ENCODE measurements at places on chromosomes 13 and 19.

GRCh38 chr13:83613524-83613923 lies 268.8 kb downstream of the SLITRK1 start:
- no peak for DNase-seq

DNA sequence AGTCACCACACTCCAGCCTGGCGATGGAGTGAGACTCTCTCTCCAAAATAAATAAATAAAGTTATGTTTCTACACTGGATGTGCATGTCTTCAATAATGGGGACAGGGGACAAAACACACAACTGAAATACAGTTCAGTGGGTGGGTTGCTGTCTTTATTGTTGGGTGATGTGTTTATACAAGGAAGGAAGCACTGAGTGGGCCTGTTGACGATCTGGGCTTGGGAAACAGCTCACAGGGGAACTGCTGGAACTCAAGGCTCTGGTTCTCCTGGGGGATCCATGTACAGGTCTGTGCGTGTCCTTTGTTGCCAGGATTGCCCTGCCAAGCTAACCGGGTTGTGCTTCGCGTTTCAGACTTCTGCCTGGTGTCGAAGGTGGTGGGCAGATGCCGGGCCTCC lies 18.9 kb downstream of the SPINT2 start:
- no peak for DNase-seq

DNA sequence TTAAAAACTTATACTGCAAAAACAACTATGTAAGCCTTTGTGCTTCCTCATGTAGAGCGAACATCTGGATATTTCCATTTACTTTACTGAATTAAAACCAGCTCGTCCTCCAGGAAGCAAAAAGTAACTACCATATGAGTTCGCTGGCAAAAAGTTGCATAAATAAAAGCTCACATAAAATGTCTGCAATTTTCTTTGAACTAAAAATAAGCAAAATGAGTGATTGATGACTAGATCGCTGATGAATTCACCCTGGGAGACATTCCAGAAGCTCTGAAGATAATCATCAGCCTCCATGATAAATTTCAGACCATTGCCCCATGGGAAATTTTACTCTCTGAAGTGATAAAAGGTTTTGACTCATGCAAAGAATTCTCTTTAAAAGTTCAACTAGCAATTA lies 67.3 kb upstream of the SACS start:
- DNase-seq, result no peak

DNA sequence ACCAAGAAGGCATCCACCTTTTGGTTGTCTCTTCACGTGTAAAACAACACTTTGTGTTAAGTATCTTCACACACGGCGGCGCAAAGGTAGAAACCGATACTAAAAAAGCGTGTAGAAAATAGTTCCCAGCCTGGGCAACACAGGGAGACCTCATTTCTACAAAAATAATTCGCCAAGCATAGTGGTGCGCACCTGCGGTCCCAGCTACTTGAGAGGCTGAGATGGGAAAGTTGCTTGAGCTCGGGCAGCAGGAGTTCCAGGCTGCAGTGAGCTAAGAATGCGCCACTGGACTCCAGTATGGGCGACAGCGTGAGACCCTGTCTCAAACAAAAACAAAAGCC lies 573 bp upstream of the ERCC5 start:
- DNase-seq, result no peak

DNA sequence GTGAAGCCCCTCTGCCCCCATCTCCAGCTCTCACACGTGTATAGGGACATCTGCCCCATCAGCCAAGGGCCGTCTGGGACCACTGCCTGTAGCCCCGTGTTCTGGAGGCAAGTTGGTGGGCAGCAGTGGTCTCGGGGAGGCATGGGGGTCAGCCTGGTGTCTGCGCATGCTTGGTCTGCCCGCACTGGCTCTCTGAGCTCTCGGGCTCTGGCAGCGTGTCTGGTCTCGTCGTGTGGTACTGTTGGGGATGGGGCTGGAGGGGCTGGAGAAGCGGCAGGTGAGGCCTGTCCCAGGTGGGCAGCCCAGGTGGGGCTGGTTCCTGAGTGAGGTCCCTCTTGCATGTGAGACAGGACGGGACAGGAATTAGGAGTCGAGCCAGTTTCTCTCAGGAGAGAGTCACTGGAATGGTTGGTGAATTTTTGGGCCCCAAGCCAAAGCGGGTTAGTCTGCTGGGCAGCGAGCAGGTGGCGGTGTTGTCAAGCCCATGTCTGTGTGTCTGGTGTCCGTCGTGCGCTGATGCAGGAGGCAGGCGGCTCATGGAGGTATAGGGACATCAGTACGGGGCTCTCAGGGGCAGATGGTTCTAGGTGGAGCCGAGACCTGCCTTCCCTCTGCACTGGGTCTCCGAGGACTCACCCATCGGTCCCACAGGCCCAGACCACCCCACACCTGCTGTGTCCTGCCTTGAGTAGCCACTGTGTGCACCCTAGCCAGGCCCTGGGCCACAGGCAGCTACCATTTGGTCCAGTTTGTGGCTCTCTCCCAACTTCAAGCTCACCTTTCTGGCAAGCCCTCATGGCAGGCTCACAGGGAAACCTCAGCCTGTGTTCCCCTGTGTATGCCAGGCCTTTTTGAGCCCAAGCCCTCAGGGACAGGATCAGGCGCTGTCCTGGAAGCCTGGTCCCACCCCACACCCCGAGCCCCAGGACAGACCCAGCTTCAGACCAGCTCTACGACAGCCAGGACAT lies 18.2 kb downstream of the COMP start:
- DNase-seq, result no peak

DNA sequence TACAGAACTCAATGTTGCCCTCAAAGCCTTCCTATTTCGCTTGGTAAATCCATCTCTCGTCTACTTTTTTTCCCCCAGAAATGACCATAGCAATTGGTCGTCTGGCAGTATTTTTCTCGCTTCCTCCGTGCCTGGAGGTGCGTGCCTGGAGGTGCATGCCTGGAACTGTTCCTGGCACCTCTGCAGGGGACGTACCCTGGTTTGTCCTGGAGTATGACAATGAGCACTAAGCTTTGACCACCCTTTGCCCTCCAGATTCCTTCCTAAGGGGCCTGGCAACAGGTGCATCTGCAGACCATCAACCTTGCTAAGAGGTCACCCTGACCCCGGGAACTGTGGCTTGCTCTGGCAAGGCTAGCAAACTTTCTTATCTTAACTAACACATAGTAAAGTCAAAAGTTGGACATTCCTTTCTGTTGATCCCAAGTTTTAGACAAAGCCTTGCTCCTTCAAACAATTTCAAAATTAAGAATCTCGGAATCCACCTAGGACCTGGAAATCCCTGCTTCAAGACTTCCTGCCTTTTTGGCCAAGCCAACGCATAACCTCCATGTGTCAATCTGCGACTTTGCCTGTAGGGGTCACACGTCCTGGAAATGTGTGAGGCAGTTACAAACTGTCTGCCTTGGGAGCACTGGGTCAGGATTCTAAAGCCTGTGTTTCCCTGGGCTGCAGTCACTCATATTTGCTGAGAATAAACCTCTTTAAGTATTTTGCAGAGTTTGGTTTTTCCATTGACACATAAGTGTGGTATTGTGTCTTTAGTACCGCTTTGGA lies 28.8 kb upstream of the TUBGCP3 start:
- DNase-seq, result no peak

Data from effector CD4-positive, alpha-beta T cell (primary cell).